GM19239 (cell line): ENCODE measurements at places on chromosomes 7 and 10.

GRCh38 chr7:49878089-49878488 is 104.7 kb downstream of the VWC2 start:
- no peak for DNase-seq

GRCh38 chr7:117111535-117111934 is 158.2 kb downstream of the ST7 start:
- DNase-seq, result no peak

DNA sequence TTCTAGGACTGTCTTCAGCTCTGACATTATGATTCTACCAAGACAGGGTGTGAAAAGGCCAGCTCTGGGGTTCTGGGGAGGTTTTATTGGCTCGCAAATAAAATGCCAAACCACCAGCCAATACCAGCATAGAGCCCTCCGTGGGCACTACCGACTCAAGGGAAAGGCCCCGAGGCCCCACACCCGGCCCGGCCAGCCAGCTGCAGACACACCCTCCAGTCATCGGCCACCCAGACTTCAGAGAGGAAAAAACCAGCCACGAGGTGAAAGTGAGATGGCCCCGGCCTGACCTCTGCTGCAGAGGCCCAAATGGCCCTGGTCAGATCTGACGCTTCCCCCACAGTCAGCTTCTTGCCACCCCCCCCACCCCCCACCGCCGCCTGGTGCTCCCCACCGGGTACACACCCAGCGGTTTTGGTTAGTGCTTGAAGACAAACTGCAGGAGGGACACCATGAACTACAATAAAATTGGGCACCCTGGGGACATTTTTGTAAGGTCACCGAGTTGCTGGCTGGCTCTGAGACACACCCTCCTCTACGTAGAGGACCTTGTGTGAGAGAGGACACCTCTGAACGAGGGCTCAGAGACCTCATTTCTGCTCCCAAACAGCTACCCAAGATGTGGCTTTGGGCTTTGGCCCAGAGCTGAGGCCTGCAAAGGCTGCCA is 79.9 kb downstream of the PRKAG2 start:
- no peak for DNase-seq

DNA sequence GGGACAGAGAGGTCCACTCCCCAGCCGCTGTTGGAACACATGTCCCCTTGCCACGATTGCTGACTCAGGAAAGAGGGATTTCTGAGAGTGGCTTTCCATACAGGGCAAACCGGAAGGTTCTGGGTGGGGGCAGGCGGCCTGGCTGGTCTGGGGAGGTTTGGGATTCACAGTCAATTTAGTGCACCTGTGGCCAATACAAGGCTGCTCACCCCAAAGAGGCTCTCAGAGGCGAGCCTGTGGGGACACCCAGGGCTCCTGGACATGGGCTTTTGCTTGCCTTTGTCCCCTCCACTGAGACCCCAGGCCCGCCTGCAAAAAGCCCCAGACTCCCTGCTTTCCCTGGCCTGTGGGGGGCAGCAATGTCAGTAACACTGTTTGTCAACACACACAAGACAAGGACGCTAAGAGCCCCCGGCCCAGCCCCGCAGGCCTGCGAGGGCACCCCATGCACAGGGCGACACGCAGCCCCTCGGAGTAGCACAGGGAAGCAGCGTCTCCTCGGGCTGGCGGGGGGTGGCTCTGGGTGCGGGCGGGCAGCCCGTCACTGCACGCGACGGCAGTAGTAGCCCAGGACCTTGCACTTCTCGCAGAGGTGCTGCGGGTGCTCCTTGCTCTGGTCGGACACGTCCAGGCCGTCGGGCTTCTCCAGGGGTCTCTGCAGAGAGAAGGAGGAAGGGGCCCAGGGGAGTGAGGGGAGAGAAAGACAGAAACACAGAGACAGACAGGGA is 38.7 kb downstream of the PPIF start:
- no peak for DNase-seq

DNA sequence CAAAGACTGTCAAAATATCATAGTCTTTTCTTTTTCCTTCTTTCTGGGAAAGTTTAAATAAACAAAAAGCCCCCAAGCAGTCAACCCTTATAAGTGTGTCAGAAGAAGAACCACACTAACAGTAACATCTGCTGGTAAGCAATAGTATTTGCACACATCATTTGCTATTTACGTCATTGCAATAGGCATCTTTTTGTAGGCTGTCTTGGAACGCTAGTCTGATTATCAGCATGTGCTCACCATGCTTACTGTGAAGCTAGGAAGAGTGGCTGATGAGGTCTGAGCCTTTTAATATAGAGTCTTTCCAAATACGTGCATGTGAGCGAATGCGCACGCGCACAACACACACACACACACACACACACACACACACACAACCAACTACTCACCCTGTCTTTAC is 599.0 kb upstream of the TPK1 start:
- no peak for DNase-seq

GRCh38 chr7:18958627-18959026 is 158.8 kb downstream of the TWIST1 start:
- no peak for DNase-seq

DNA sequence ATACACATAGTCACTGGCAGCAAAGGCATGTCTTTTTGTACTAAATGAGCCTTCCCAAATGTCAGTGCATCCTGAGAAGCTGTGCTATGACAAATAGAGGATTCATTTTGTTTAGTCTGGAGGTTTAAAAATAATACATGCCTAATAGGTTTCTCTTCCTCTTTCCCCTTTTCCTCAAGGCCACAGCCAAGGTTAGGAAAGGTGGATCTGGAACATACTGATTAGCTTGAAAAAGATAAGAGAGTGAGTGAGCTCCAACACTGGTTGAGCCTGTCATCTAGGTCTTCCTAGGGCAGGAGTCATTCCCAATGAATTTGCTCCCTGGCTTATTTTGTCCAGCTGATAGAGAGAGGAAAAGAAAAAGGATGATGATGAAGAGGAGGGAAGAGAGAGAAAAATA is 14.4 kb upstream of the SP4 start:
- no peak for DNase-seq

DNA sequence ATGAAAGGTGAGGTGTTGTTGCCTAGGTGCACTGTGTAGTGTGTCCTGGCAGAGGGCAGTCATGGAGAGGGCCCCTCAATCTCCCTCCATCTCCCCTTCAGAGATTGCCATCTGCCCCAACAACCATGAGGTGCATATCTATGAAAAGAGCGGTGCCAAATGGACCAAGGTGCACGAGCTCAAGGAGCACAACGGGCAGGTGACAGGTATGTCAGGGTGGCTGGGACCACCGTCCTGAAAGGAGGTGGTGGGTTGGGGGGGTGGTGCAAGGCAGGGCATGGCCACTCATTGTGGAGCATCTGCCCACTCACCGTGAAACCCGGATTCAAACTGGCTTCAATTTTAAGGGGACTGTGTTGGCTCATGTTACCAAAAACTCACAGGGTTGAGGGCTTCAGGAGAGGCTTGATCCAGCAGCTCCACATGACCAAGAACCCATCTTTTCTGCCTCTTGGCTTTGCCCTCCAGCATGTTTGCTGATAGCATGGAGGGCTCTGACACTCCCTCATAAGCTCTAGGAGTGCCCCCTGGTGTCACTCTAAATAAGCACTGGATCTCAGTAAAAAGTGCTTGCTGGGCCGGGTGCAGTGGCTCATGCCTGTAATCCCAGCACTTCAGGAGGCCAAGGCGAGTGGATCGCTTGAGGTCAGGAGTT is 12.2 kb downstream of the ARPC1B start:
- DNase-seq, result no peak

DNA sequence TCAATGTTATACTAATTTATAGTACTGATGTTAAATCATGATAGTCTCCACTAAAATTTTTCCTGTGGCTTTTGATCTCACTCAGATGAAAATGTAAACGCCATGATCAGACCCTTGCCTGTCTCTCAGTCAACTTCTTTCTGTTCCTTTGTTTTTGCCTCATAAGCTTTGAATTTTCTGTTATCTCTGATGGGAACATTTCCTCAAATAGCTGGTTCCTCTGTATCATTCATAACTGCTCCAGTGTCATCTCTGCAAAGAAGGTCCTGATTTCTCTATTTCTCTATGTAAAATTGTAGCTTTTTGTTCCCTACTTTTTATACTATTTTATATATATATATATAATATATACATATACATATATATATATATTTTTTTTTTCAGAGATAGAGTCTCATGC is 67.5 kb downstream of the GPR141 start:
- no peak for DNase-seq

DNA sequence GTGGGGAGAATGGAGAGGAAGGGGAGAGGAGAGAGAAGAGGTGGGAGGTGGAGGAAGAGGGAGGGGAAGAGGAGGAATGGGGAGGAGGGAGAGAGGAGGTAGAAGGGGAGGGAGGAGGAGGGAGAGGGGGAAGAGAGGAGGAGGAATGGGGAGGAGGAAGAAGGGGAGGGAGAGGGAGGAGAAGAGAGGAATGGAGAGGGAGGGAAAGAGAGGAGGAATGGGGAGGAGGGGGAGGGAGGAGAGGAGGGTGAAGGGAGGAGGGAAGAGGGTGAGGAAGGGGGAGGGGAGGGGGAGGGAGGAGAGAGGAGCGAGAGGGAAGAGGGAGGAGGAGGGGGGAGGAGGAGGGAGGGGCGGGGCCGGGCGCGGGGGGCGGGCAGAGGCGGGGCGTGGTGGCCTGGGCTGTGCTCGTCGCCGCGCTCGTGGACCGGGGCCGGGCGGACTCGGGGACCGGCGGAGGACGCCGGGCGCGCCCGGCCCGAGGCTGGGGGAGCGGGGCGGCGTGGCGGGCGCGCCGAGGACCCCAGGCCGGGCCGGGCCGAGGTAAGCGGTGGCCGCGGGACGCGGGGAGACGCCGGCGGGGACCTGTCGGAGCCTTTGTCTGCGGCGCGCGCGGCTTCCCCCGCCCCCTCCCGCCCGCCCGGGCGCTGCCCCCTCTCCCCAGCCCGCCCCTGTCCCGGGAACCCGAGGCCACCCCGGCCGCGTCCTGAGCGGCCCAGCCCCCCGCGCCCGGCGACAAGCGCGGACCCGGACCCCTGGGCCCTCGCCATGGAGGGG is at the start of gene SLC29A4:
Gene SLC29A4 (plus strand): TSS at position 401 of the 774 bp plus-strand sequence. CDS start 4,874 bp downstream, outside the sequence.
- no peak for DNase-seq

DNA sequence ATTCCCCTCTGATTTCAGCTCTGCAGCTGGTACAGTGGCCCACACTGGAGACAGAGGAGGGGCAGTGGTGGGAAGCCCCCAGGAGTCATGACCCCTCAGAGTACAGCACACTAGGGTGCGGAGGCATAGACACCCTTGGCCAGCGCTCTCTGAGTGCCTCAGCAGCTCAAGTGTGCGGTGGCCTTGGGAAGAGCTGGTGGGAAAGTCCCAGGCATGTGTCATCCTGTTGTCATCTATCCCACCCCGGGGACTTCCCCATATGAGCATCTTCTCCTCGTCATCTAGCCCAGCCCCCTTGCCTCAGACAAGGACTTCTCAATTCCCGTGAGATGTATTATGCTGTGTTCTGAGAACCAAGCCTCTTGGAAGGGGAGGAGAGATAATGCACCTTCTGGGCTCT is 15.6 kb upstream of the PPIF start:
- no peak for DNase-seq

DNA sequence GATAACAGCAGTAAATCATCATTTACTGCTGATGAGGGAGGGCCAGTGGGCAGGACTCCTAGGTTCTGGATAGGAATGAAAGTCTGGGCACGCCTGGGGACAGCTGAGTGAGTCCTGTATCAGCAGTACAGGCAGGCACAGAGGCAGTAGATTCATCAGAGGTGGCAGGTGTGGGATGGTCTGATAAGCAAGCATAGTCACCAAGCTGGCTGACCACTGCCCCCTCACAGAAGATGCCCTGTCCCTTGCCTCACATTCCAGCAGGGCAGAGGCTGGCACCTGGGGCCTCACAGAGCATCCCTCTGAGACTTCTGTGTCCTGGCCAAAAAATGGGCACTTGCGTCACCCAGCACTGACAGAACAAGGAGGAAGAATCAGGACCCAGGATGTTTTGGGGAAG is 23.2 kb upstream of the ACSM6 start:
- no peak for DNase-seq

DNA sequence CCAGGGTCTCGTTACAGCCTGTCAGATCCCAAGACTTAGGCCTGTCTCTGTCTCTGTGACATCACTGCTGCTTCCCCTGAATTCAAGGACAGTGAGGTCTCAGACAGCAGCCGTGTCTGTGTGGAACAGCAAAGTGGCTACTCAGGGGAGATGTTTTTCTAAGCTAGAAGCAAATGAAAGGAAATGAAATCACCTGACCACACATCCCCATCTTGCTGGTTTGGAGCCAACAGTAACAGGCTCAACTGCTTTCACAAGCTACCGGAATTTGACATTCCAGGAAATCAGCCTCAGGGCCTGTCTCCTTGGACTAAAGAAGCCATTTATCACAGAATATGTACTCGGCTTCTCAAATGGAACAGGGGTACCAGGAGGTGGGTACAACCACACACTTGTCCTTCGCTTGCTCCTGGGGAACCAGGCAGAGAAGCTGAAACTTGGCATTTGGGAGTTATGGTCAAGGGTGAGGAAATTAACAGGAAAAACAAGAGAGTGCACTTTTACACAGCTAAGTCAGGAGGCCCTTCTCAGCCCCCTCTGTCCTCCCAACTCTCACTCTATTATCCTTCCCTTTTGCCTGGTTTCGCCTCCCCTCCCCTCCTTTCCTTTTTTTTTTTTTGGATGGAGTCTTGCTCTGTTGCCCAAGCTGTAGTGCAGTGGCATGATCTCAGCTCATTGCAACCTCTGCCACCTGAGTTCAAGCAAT is 73.2 kb downstream of the SPDYE5 start:
- no peak for DNase-seq

GRCh38 chr7:82841828-82842227 is 320.9 kb downstream of the PCLO start:
- no peak for DNase-seq

- DNase-seq, result no peak
These were observed 205.9 kb upstream of the PPP2R2D start for GRCh38 chr10:131694781-131695495.

DNA sequence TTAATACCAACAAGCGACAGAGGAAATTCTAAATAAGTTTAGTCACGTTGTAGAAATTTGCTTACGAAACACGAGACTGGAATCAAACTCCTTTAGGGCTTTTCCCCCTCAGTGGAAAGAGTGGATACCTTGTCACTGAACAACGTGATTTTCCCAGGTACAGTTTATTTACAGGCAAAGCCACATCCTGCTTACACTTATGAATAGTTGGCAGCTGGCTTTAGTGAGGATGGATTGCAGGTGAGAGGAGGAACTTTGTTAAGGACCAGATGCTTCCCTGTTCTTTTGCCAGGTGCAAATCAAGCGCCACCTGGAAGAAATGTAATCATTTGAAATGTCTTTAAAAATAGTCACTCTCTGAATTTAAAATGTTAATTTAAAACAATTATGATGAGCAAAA is 282.4 kb downstream of the ADARB2 start:
- no peak for DNase-seq
